ENCODE measurements at places on chromosomes 6 and 20. TPM values are rescaled to one million over a fixed set of nuclear protein-coding genes. Genes with fewer than 3 reads are reported as not detected.

THBD gene
- total RNA-seq: 18.5 TPM

CTCFL gene
- not detected for total RNA-seq

NRSN1 gene
- not detected for total RNA-seq

KCNK5 gene
- under 0.01 TPM for total RNA-seq

PSORS1C1 gene
- total RNA-seq: 1.00 TPM

BPI gene
- not detected for total RNA-seq

SLC13A3 gene
- total RNA-seq: 3.1 TPM

KIAA1755 gene
- total RNA-seq: 0.66 TPM

MTFR2 gene
- 8.1 TPM for total RNA-seq

TRAPPC3L gene
- total RNA-seq: not detected

DYNLRB1 gene
- total RNA-seq: 24.1 TPM

BTN1A1 gene
- total RNA-seq: not detected

LGSN gene
- total RNA-seq: not detected

NXT1 gene
- total RNA-seq: 39.4 TPM

GPR6 gene
- total RNA-seq: not detected

TRERF1 gene
- 7.2 TPM for total RNA-seq

GMEB2 gene
- total RNA-seq: 11.1 TPM

KIAA0408 gene
- total RNA-seq: 1.5 TPM

DNAH8 gene
- 0.12 TPM for total RNA-seq

TBC1D22B gene
- 6.7 TPM for total RNA-seq

HSPA12B gene
- 0.12 TPM for total RNA-seq

PFDN4 gene
- total RNA-seq: 164 TPM

UBE3D gene
- total RNA-seq: 7.1 TPM

NKAIN2 gene
- total RNA-seq: not detected

SYNCRIP gene
- total RNA-seq: 110 TPM

SLC26A8 gene
- not detected for total RNA-seq

COL10A1 gene
- total RNA-seq: 0.37 TPM

NR2E1 gene
- total RNA-seq: not detected

CNKSR3 gene
- total RNA-seq: 5.9 TPM

CDK5RAP1 gene
- total RNA-seq: 20.5 TPM

KCNB1 gene
- total RNA-seq: under 0.01 TPM

E2F3 gene
- 4.8 TPM for total RNA-seq

CRYBG1 gene
- 27.7 TPM for total RNA-seq

GRM4 gene
- under 0.01 TPM for total RNA-seq

HBS1L gene
- total RNA-seq: 141 TPM

AP5S1 gene
- total RNA-seq: 16.7 TPM

ABHD16B gene
- total RNA-seq: not detected

CTSZ gene
- 141 TPM for total RNA-seq

EDEM2 gene
- 56.7 TPM for total RNA-seq

RBPJL gene
- total RNA-seq: not detected

GGTLC1 gene
- not detected for total RNA-seq

DCDC2 gene
- 6.1 TPM for total RNA-seq
